NCI-H2029 (cell line): ENCODE measurements at places on chromosomes 12 and 14.

DNA sequence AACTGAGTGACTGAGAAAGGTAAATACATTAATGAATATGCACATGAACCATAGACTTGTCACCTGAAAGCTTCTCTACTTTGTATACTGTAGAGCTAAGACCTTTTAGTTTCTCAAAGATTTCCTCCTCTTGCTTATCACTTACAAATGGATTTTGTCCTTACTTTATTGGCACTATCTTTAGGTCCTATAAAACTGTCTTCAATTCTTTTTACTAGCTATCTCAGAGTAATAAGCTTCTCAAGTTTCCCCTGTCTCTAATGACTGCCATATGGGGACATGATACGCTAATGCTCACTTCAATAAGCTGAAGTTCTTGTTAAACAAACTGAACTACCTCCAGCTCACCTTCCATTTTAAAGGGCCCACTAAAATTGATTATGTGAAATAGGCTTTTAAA is 468.2 kb upstream of the CCDC196 start:
- DNase-seq: no peak

- DNase-seq: peak; percentile 78
These were observed 17.3 kb downstream of the EMG1 start for GRCh38 chr12:6987956-6988553.

- DNase-seq: no peak
These were observed 201.0 kb downstream of the TMX1 start for GRCh38 chr14:51441001-51441400.

- no peak for DNase-seq
These were observed 37.8 kb upstream of the C12orf75 start for GRCh38 chr12:105292705-105293104.

DNA sequence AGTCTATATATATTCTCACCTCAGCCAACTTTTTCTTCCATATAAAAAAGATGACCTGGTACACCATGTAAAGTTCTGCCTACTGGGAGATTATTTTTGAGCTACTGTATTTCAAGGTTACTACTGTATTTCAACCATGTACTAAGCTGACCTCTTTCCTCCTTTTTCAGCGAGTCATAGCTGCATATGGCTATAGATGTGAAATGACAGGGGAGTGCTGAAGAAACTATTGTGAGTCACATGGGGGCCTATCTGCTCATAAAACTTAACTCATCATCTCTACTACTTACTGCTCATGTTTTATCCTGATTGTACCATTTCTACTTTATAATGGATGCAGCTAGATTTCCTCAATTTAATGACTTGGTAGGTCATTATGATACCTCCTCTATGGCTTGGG is 571.4 kb upstream of the ATP2B1 start:
- no peak for DNase-seq

GRCh38 chr12:30794020-30794419 is 39.3 kb upstream of the CAPRIN2 start:
- no peak for DNase-seq

DNA sequence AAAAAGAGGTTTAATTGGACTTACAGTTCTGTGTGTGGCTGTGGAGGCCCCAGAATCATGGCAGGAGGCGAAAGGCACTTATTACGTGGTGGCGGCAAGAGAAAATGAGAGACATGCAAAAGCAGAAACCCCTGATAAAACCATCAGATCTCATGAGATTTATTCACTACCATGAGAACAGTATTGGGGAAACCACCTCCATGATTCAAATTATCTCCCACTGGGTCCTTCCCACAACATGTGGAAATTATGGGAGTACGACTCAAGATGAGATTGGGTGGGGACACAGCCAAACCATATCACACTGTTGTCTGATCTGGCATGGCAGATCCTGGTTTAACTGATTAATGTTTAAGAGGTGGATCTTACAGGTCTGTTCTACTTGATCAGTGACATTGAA is 5.6 kb downstream of the DDX47 start:
- no peak for DNase-seq

GRCh38 chr12:27545665-27546064 is 21.7 kb downstream of the PPFIBP1 start:
- no peak for DNase-seq

- no peak for DNase-seq
These were observed 12.8 kb downstream of the TRMT5 start for GRCh38 chr14:60968099-60968498.

- DNase-seq: no peak
These were observed 70.0 kb downstream of the ARMH4 start for GRCh38 chr14:58082011-58082410.

DNA sequence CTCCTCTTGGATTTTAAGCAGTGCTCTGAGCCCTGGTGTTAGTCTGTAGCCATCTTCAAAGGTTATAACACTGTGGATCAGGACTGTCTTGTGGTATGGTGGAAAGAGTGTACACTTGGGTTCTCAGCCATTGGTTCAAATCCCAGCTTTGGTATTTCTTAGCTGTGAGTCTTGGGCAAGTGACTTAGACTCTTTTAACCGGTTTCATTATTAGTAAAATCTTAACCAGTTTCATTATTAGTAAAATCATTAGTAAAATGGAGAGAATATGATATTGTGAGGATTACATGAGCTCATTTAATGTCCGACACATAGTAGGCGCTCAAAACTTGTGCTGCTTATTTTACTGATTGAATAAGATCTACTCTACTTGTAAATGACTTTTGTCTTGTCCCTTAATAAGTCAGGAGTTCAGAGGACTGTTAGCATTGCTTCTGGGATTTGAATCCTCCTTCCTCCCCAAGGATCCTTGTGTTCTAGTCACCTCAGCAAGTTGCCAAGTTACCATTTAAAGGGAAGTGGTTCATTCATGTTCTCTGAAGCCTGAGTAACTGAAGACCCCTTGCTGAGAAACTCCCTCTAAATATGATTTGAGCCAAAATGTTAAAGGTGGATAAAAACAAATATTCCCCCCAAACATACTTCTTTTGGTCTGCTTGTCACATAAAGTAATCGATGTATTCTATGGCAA is 12.4 kb downstream of the TTLL5 start:
- DNase-seq: no peak

- no peak for DNase-seq
These were observed 16.1 kb downstream of the PITPNM2 start for GRCh38 chr12:123134826-123135225.

GRCh38 chr14:98544174-98544573 is 727.8 kb downstream of the BCL11B start:
- DNase-seq: no peak

DNA sequence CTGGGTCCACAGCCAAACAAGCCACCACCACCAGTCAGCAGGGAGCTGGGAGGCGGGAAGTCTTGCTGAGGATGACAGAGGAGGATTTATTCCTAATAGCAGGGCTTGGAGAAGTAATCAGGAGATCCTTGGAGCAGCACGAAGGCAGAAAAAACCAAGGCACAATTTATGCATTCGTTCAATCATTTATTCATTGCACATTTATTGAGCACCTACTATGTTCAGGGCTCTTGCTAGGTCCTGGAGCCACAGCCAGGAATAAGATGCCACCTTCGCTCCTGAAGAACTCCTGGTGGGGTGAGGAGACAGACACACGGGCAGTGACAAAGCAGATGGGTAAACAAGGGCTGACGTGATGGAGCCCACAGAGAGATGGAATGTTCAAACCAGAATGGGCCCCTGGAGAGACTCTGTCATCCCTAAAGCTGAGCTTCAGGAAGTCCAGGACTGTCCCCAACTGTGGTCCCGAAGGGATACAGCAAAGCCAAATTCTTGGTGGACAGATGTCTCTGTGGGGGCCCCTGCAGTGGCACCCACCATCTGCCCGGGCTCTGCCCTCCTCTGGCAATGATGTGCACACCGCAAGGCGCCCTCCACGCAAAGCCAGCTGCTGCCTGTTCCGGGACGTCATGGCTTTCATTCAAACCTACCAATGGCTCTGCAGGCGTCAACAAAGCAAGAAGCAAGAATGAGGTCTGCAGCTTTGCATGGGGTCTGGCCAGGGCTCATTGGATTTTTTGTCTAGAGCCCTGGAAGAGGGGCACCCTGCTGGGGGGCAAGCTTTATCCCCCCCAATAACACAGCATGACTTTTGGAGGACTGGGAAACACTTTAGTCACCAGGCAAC is 3.0 kb upstream of the TESC start:
- no peak for DNase-seq

GRCh38 chr12:112419297-112420133 is 768 bp downstream of the PTPN11 start:
- no peak for DNase-seq

- DNase-seq: no peak
These were observed 44.5 kb downstream of the MAP1LC3B2 start for GRCh38 chr12:116603546-116604177.

GRCh38 chr12:121005346-121005815 is 10.9 kb downstream of the C12orf43 start:
- peak; percentile 20 for DNase-seq

DNA sequence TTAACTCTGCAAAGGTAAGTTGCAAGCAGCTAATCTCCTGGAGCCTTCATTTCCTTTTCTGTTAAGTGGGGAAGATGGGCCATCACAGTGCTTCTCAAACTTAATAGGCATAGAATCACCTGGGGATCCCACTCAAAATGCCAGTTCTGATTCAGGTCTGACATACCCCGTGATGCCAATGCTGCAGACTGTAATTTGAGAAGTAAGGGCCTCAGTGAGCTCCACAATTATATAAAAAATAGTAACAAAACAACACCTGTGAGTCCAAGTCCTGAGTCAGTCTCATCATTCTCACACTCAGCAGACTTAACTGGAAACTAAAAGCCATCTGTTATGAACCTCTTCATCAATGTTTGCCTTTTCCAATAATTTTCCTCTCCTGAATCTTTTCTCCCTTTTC is 10.8 kb upstream of the PSMA6 start:
- no peak for DNase-seq

- no peak for DNase-seq
These were observed 29.0 kb upstream of the A2M start for GRCh38 chr12:9144730-9145106.

- no peak for DNase-seq
These were observed 408.2 kb downstream of the AEBP2 start for GRCh38 chr12:19847294-19848059.

DNA sequence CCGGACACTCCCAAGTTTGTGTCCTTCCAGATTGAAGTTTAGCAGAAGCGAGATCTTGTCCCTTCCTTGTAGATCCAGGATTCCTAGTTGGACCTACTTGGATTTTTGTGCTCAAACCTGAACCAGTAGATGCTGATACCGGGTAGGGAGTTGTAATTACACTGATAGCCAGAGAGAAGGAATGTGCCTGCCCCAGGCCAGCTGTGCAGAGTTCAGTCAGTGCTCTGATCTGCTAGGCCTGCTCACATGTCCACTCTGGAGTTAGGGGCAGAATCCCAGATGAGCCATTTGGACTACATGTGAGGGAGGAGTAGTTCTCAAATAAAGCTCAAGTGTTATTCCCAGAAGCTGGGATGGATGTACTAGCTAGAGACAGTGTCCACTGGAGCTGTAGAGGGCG is 65.7 kb downstream of the PRKCH start:
- no peak for DNase-seq

GRCh38 chr12:56257491-56258067 is 605 bp downstream of the ANKRD52 start:
- no peak for DNase-seq

DNA sequence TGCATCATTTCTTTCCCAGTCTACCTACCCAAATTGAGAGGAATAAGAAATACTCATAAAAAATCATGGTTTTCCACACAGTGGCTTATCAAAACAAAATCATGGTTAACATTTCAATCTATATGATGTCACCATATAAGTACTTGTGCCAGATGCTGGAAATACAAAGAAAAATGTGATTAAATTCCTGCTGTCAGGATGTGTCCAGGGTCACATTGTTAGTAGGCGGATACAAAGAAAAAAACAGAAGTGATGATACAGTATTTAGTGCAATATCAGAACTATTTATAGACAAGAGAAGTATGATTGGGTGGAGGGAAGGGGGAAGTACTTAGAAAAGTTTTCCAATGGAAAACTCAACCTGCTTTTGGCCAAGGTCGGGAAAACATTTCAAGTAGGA is 47.0 kb upstream of the OR6J1 start:
- no peak for DNase-seq

- DNase-seq: peak; percentile 62
These were observed 115.4 kb downstream of the KLHL28 start for GRCh38 chr14:44846232-44846824.

DNA sequence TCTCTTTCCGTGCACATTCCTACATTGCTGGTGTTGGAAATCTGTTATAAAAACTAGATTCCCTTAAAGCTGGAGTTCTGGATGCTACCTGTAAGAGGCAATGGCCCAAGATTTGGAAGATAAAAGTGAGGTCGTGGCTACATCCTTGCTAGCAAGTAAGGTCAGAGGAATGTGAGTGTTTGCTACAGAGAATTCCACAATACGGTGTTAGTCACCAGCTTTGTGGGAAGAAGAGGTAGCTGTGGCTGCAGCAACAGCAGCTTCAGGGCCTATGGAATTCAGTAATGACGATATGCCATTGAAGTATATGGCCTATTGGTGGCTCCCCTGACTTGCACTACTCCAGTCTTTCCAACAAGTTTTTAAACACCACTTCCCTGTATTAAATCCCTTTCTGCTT is 227.7 kb upstream of the TMEM260 start:
- no peak for DNase-seq

- no peak for DNase-seq
These were observed 6.2 kb upstream of the WDR89 start for GRCh38 chr14:63647696-63648410.

DNA sequence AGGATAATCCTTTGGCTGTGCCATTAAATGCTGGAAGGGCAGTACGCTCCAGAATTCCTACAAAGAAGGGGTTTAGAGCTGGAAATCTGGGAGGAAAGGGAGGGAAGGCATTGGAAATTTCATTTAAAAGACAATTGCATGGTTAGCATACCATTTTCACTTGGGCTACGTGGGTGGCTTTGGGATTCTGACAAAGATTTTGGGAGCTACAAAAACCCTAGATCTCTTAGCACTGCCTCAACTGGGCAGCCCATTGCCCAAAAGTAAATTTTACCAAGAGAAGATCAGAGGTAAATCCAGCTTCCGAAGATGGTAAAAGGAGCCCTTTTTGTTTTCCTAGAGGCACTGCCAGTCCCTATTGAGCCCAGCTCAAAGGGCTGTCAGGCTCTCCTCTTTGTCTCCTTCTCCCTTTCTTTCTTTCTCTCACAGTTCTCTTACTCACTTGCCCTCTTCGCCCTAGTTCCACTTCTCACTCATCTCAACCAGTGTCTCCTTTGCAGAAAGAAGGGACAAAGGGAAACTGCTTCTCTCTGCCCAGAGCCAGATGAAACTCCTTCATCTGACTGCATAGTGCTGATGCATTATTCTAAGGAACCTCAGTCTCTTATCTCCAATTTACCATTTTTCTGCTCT is 125.4 kb upstream of the PLEKHA5 start:
- no peak for DNase-seq

DNA sequence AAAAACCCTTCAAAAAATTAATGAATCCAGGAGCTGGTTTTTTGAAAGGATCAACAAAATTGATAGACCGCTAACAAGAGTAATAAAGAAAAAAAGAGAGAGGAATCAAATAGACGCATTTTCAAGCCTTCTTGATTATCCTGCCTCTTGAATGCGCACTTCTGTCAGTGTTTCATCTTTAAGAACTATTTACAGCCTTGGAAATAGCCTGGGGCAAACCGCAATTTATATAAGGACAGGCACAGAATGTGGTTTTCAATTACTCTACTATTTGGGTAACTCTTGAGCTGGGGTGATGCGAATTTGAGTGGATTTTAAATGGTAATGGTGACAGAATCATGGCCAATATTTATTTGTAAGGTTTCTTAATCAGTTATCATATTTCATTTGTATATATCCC is 179.1 kb upstream of the OTX2 start:
- DNase-seq: no peak

- no peak for DNase-seq
These were observed 34.4 kb downstream of the WBP11 start for GRCh38 chr12:14768823-14769405.

- no peak for DNase-seq
These were observed 88.8 kb downstream of the CHGA start for GRCh38 chr14:93011650-93012325.
